ENCODE measurements at places on chromosomes 13 and 19.

DNA sequence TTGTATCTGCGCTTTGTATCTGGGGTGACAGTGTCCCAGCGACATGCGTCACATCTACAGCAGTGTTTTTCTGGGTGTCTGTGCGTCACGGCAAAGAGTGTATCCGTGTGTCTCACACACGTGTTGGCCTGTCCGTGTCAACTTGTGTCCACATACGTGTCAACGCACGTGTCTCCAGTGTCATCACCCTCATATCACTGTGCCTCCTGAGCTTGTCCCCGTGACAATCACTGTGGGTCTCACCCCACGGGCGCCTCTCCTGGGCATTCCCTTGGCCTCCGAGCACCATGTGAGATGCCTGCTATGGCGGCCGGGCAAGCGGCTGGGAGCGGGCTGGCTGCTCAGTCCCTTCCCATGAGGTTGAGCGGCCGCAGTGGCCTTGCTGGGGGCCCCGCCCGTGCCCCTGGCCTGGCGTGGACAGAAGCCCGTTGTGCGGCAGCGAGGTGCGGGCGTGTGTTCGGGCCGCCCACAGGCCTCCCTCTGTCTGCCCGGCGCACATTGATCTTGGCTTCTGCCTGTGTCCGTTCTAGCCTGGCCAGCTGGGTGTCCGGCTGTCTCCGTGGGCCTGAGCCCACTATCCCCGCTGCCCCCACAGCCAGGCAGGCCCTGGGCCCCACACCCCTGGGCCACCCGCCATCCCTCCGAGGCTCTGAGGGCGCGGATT is 6.4 kb downstream of the NFIX start:
- DNase-seq, result no peak

DNA sequence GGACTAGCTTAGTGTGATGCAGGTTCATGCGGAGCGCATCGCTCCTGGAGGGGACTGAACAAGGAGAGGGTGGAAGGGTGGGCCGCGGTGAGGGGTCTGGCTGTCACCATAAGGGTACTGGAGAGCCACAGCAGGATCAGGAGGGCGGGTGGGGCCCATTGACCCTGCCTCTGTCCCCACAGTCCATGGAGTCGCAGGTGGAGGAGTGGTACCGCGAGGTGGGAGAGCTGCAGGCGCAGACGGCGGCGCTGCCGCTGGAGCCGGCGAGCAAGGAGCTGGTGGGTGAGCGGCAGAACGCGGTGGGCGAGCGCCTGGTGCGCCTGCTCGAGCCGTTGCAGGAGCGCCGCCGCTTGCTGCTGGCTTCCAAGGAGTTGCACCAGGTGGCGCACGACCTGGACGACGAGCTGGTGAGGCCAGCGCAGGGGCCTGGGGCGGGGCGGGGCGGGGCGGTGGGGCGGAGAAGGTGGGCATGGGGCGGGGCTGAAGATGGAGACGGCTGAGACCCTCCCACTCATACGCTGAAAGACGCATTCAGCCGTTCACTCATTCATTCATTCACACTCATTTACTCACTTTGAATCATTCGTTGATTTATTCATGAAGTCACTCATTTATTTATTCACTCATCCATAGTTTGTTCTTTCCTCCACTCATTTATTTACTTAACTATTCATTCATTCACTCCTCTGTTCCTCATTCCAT is 27.5 kb upstream of the SHKBP1 start:
- DNase-seq, result peak; percentile 95

DNA sequence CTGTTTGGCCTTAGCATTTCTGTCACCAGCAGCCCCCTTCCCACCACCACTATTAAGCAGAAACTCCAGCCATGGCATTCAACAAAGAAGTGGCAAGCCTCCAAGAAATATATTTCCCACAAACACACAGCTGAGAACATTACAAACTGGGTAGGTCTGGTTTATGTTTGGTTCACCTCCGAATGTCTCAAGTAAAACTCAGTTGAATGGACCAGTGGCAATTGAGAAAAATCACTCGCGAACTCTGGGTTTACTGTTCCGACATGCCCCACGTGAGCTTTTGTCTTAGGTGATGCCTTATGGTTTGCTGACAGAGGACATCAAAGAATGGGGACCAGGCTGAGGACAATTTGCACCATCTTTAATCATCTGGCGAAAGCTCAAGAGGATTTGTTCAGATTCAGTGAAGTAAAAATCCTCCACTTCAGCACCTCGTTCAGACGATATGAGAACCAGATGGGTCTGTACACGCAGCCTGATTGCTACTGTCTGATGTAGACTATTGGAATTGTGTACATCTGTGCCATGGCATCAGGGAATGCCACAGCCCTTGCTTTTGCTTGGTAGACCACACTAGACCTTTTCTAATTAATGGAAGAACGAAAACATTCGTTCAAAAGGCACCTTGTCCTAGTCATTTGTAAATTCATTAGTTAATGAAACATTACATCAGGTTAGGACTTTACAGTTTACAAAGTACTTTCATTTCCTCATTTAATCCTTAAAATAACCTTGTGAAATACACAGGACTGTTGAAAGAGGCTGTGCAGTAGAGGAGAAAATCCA is 59.4 kb downstream of the SLC10A2 start:
- no peak for DNase-seq

DNA sequence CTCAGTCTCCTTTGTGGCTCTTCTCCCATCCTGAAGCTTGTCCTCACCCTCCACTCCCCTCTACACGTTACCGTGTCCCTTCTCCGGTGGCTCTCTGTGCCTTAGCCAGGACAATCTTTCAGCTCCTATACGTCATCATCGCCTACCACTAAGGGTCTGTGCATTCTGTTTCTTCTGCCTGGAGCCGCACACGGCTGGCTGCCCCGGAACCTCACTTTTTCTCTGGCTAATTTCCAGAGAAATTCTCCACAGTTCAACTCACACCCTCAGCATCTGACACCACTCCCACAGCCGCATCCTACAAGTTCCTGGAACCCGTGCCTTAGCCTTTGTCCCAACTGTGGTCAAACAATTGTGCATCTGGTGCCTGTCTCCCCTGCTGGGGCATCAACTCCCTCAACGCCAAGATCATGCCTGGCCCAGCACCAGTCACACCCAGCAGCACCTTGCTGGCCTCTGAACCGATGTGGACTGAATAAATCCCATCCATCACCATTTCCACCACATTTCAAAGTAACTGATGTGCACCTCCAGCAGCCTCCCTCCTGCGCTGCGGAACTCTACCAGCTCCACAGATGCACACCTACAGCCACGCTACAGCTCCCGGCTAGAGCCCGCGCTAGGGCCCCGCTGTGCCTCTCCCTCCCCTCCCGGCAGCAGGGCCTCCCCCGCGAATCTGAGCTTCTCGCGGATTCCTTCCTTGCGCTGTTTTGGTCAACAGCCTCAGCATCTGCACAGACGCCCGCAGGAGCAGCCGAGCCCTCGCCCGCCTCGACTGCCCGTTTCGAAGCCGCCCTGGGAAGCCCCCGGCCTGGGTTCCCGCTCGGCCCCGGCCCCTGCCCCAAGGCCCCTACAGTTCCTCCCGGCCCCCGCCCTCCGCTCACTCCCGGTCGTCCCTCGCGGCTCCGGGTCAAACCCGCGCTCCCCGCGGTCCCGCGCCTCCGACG is 689 bp downstream of the DCUN1D2 start:
- peak; percentile 55 for DNase-seq

- DNase-seq, result no peak
These were observed 142.3 kb upstream of the ARGLU1 start for GRCh38 chr13:106710266-106710665.

DNA sequence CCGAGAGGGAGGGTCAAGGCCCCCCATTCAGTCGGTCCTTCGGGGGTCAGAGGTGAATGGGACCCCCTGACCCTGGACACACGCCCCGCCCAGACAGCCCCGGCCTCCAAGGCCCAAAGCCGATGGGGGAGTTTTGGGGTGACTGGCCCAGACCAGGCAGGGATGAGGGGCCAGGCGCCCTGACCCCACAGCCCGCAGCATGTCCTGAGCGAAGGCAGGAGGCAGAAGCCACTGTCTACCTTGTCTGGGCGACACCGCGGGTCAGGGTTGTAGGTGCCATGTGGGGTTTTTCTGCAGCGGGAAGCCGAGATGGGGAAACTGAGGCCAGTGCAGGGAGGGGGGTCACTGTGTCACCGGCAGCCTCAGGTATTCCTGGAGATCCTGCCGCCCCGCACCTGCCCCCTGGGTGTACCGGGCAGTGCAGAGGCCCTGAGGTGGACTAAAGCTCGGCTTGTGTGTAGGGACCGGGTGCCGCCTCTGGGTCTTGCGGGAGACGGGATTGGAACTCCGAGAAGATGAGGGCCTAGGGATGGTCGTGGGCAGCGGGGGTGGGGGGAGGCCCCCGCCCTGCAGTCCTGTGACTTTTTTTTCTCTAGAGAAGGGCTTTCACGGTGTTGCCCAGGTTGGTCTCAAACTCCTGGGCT is 8.5 kb downstream of the ARID3A start:
- no peak for DNase-seq

DNA sequence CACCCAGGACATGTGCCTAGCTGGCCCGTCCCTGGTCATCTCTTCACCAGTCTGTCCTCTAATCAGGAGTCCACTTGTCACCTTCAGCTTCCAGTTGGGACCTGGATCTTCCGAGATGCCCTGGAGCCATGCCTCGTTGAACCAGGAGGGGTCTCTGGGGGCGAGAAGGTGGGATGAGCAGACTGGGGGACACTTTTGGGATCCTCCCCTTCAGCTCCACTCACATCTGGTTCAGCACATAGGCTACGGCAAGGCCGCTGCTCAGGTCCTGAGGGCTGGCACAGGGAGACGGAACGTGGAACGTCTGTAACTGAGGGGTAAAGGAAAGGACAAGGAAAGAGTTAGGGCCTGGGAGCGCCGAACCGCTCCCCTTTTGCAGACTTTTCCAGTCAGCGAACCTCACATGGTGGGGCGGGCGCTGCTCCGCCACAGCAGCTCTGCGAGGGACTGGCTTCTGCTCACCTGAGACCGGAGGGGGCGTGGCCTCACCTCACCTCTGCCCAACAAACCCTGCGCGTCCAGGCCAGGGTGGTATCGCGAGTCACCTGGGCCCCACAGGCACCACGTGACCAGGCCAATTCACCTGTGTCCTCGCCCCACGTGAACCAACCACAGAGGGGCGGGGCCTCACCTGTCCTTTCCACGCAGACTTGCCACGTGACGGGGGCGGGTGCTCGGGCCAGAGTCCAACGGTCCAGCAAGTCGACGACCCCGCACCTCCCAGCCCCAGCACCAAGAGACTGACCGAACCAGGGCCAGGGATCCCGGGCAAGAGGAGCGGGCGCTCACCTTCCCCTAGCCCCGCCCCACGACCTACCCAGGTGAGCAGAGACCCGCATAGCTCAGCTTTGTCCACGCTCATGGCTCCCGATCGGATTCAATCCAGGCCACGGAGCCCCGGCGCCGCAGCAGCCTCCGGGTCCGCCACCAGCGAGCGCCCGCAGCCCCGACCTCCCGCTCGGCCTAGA is at the start of gene HOOK2:
HOOK2 (minus strand) TSS at position 965 of the 968 bp plus-strand sequence; CDS start at position 862, 103 bp downstream.
- DNase-seq, result no peak

DNA sequence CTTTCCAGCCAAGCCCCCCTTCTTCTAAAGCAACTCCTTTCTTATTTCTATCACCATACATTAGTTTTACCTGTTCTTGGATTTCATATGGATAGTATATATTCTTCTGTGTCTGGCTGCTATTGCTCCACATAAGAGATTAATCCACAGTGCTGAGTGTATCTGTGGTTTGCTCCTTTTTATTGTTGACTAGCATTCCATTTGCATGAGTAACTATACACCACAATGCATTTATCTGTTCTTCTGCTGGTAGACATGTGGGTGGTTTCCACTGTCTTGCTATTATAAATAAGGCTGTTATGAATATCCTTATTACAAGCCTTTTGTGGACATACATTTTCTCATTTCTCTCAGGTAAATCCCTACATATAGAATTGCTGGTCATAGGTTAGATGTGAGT is 138.2 kb downstream of the SLC7A1 start:
- DNase-seq, result no peak

DNA sequence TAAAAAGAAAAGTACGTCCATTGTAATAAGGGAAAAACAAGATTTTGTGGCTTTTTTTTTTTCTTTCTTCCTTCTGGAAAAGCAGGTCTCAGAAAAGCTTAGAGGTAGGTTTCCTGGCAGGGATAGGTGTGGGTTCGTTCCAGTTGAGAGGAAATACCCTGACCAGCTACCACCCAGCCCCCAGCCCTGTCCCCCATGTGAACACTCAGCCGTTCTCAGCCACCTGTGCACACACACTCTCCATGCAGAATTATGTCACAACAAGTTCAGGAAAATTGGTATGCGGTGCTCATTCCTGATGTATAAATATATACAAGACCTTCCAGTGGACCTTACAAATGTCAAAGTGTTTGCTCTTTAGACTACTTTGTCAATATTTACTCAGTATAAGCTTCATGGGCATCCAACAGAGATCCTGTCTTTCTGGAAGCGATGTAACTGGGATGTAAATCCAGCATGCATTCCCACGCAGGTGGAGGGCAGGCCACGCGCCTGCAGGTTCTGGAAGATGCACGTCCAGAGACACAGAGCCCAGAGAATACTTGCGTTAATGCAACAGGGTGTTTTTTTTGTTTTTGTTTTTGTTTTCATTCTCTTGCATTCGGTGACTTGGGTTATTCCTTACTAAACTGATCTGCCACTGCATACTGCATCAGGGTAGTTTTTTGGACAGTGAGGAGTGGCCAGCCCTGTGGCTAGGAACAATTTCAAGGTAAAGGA is 68.8 kb downstream of the TSHZ3 start:
- no peak for DNase-seq

DNA sequence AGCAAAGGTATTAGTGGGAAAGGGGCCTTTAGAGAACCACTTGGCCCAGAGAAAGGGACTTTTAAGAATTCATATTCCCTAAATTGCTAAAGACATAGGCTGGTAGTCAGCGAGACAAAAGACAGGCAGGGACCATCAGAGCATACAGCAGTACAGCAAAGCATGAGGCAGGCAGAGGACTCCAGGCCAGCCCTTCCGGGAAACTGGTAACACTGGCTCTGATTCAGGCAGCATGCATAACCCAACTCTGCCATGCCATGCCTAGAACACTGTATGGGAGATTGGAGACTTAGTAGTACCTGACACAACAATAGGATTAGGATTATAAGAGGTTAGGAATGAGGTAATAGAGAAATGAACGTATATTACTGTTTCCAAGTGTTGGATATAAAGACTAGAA is 34.9 kb downstream of the CAB39L start:
- DNase-seq, result no peak

DNA sequence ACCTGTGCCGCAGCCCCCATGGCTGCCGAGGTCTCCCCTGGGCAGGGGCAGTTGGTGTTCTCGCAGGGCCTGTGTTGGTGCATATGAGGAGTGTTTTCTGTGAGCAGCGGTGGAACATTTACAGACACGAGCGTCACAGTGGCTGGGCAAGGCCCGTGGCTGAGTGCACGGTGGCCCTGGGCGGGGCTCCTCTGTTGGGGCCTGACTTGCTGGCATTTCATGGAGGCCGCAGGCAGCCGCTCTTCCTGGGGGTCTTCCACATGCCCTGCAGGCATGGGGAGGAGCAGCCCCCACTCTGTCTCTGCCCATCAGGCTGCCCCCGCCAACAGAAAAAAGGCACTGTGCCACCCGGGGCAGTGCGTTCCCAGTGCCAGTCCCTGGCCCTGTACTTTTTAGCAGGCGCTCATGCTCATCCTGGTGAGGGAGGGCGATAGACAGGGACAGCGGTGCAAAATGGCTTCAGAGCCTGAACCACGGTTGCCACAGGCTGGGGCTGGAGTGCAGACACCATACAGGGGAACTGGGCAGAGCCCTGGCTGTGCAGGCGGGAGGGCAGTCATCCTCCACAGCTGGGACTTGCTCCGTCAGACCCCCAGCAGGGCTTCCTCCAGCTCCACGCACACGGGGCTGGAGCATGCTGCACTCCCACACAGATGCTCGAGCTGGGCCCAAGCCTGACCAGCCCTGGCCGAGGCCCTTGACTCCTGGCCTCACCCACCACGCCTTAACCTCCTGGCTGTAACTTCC is 23.5 kb downstream of the TFDP1 start:
- DNase-seq, result no peak

- DNase-seq, result peak; percentile 25
These were observed 1.3 kb downstream of the PRR22 start for GRCh38 chr19:5782945-5783919.

Measured in SK-N-SH (cell line).